ENCODE measurements at places on chromosomes 2 and 18. TPM values are rescaled to one million over a fixed set of nuclear protein-coding genes. Genes with fewer than 3 reads are reported as not detected.

ZCCHC2 gene
- 8.7 TPM for polyA plus RNA-seq

DNA sequence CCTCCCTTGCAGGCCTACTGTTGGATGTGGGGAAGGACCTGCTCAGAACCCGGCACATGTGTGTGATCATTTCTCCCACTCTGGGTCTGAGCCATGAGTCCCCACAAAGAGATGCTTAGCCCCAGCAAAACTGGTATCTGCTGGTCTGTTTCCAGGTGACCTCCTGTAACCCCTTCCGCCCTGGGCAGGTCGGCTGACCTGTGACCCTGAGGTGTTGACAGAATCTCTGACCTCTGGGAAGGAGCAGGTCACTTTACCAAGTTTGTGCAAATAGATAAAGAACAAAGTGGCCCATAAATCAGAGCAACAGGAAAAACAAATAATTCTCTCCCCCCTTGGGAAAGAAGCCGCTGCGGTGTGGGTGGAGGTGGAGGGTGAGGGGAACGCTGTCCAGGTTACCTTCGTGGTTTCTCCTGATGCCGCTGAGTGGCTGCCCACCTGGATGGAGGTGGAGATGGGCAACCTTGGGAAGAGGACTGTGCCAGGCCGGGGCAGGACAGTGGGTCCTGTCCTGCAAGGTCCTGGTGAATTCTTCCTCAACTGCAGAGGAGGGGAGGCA lies 174.0 kb upstream of the MYCN start:
- no peak for DNase-seq

- DNase-seq, result peak; percentile 82
Observed at GRCh38 chr2:85221067-85221691, 88.0 kb downstream of the TCF7L1 start.

DNA sequence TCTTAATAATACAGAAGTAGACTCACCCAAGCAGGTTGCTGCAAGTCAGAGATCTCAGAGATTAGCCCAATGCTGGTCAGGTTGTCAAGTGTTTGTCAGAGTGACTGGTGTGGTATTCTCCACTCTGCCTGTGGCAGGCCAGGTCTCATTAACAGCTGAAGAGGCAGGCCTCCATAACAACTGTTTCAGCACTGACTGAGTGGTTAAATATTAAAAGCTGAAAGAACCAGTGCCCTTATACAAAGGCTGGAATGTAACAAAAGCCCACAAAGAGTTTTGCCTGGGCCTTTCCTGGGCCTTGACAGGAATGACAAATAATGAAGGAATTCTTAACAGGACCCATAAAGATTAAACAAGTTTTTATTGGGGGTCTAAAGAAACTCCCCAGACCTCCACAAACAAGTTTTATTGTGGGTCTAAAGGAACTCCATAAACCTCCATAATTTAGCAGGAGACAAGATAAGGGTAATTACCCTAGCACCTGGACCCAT lies 26.8 kb downstream of the SULT1C2 start:
- no peak for DNase-seq

- DNase-seq, result no peak
Observed at GRCh38 chr2:98909317-98910211, 26.5 kb downstream of the CRACDL start.

- no peak for DNase-seq
Observed at GRCh38 chr2:176082824-176083751, 674 bp downstream of the EVX2 start.

MC5R gene
- 3.1 TPM for polyA plus RNA-seq

GRCh38 chr18:22203536-22204213 lies 34.3 kb downstream of the GATA6 start:
- no peak for DNase-seq

DNA sequence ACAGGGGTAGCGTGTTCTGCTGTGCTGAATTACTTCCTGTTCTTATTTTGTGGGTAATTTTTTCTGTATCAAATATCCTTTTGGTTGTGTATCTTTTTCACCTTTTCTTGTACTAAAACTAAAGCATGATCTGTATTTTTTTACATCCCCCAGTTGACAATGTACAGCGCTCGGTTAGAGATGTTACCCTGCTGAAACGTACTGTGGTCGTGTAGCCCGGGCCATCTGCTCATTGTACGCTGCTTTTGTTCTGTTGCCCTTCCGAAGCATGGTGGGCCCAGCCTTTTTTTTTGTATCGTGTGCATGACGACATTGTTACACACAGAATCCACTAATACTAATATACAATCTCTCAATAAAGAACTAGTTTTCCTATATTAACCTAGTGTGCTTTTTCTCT lies 233.1 kb downstream of the HAUS1 start:
- no peak for DNase-seq

EMX1 gene
- 0.08 TPM for polyA plus RNA-seq

AQP12B gene
- polyA plus RNA-seq, result 1.1 TPM

DNA sequence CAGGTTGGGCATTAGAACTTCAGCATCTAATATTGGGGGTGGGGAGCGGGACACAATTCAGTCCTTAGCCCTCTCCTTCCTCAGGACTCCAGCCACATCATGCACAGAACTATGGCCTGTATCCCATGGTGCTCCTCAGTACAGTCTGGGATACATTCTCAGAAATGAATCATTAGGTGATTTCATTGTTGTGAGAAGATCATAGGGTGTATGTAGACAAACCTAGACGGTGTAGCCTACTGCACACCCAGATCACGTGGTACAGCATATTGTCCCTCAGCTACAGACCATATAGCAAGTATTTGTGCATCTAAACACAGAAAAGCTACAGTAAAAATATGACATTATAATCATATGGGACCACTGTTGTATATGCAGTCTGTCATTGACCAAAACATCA lies 23.2 kb upstream of the IMP4 start:
- no peak for DNase-seq

NT5C1B gene
- 0.25 TPM for polyA plus RNA-seq

DPP4 gene
- 8.5 TPM for polyA plus RNA-seq

DNA sequence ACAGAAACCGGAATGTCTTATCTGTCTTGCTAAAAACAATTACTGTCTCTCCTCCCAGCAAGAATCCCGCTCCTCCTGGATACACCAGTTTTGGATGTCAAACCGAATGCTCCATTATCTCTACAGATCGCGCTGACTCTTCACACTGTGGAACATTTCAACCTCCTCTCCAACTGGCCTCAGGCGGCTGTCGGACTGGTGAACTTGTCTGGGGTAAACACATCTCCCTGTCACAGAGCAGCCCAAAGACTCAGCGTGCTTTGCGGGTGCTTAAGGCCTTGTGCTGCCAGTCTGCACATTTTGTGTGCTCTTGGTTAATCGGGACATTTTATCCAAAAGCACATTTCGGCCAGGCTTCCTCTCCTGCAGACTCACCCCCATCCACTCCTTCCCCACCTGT lies 173.1 kb downstream of the ICOS start:
- DNase-seq, result no peak

- DNase-seq, result no peak
Observed at GRCh38 chr2:14270036-14270582, 362.4 kb upstream of the LRATD1 start.

CHST9 gene
- 0.23 TPM for polyA plus RNA-seq

DNA sequence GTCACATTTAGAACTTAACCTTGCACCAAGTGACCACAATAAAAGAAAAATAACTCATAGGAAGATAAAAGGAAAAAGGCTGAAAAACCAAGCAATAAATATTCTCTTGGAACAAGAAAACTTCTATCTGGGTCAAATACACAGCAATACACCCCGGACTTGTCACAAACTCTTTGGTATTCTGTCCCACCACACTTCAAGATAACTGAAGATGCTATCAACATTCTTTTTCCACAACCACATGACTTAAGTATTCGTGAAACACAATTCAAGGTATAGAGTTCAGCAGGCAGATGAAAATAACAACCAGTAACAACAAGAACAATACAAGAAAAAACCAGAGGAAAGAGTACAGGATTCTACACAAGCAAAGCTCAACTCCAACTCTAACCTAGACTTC lies 18.0 kb downstream of the MBD2 start:
- DNase-seq, result no peak

DNA sequence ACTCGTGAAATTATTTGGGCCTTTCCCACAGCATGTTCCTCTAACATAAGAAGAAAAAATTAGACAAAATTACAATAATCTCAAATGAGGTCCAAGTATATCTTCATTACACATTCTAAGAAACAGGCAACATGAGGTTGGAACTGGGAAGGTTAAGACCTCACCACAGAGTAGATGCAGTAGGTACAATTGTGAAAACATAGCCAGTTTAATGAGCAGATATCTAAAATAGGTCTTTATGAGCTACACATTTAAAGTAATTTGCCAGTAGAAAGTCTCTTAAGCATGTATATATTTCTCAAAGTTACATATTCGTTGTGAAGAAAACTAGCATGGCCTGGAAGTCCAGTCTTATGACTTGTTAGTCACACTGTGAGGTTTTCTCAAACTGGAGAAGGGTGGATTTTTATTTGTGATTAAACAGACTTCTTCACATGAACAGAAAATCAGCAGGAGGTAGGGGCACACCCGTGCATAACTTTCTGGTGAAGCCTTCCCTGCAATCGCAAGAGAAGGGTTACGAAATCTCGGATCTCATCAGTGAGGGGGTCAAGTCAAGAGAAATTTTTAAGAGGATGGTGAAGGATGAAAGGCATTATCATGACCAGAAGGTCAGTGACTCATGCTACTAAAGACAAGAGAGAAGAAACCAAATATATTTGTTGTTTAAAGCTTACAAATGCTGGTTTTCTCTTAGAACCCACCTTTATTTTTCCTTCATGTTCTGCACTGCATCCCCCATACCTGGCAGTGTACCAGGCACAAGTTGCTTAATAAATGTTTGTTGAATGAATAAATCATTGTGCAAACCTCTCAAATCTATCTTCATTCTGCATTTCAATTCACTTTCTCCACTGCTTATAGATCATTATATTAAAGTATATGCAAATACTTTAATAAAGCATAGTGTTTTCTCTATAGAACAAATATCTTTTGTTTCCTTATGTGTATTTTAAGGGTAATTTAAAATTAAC lies 5.1 kb upstream of the RAB27B start:
- no peak for DNase-seq

DNA sequence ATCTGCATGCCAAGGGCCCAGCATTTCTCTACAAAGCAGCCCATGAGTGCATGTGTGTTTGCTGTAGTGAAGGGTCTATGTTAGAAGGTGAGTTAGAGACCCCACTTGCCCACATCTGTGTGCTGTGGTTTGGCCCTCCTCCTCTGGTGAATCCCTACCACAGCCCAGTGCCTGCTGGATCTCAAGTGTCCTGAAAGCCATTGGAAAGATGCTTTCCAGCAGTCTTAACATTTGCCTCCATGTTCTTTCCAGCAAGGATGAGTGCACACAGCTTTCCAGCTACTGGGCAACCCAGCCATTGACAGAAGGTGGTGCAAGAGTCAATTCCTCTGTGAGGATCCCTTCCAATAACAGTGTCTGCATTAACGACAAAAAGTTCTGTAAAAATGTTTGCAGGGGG lies 13.6 kb downstream of the CRIM1 start:
- DNase-seq, result no peak

- DNase-seq, result no peak
Observed at GRCh38 chr2:129759472-129760010, 219.9 kb upstream of the RAB6C start.

DNA sequence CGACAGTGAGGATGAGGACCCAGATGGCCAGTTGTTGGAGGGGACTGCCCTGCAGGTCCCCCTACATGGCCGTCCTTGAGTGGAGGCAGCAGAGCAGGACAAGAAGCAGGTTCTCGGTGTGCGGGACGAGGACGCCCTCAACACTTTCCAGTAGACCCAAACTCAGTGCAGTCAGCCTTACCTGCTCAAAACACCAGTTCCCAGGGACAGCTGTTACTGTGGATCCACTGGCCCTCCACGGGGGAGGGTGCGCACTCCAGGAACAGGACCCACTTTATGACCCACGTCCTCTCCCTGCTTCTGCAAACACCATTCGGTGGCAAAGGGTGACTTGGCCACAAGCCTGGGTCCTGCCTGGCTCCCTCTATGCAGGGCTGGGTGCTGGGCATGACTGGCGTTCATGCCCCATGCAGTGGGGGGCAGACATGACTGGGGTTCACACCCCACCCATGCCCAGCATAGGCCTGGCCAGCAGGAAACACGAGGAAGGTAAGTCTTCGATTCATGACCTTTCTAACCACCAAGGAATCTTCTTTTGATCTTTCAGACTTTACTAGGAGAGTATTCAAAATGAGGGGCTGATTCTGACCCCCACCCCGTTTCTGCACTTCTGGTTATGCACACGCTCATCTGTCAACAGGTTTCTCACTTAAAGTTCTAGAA lies 233.7 kb downstream of the HDAC4 start:
- DNase-seq, result no peak

ANXA4 gene
- 27.1 TPM for polyA plus RNA-seq

DNA sequence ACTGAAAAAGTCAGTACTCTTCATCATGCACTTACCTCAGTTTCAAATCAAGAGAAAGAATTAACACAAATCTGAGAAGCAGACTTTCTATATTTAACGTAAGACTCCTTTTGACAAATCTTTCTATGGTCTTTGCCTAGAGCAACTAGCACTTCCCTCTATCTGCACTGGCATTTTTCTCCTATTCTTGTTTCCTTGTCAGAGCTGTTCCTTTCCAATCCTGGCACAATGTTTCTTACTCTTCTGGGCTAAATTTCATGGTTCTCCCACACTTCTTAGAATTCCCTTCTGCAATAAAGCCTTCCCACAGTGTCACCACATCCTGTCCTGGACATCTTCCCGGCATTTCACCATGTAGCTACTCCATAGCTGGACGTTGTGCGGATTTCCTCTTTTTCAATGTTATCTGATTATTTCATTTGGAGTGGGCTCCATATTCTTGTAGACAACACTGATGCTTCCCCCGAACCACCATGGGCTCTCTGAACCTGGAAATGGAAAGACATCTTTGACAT lies 144.7 kb upstream of the CTNNA2 start:
- DNase-seq, result no peak

Measured in forelimb muscle (tissue), 1 donor.